ENCODE measurements at places on chromosomes 4 and X.

DNA sequence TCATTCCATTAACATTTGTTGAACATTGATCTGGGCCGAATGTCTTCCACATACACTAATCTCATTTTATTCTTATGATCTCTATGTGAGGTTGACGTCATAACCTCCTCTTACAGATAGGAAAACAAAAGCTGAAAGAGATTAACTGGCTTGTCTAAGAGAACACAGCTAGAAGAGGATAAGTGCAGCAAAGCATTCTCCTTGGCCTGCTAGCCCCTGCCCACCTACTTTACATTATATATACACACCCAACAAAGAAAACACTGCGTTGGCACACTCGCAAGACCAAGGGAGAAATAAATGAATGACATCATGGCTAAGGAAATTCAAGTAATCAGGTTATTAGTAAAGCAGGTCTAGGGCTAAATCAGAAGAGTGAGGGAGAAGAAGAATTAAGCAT, 138.4 kb downstream of the PARM1 start:
- no peak for DNase-seq

GRCh38 chr4:1090036-1090435, 23.3 kb downstream of the RNF212 start:
- no peak for DNase-seq

DNA sequence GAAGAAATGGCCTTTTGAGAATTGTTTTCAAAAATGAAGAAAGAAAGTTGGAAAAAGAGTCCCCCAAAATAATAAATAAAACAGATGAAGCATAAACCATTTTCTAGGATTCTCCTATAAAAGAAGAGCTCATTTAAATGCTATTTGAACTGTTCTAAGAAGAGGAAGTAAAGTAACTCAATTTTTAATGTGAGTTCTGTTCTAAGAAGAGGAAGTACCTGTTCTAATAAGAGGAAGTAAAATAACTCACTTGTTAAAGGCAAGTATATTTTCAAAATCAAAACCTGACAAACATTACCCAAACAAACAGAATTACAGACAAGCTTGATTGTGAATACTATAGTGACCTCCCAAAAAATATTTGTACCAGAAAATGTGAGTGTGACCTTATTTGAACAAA, 1326.3 kb downstream of the C4orf33 start:
- DNase-seq, result no peak

DNA sequence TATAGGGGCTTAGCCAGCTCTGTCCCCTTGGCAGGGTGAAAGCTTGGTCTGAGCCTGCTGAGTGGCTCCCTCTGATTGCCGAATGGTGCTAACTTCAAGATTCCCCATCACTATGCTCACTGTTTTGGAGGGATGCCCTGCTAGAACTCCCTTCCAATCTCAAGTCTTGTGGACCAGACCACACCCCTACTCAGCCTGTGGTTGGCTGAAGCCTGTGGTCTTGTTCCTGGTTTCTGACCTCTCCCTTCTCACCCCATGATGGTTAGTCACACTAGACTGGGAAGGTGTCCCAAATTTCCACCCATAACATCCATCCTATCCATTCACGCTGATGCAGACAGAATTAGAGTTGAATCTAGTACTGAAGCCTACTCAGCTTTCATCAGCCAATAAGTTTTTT, 184.7 kb upstream of the NDP start:
- no peak for DNase-seq

- no peak for DNase-seq
Observed at GRCh38 chr4:85842540-85842939, 367.6 kb downstream of the ARHGAP24 start.

- no peak for DNase-seq
Observed at GRCh38 chr4:118994030-118994429, 105.4 kb downstream of the SYNPO2 start.

DNA sequence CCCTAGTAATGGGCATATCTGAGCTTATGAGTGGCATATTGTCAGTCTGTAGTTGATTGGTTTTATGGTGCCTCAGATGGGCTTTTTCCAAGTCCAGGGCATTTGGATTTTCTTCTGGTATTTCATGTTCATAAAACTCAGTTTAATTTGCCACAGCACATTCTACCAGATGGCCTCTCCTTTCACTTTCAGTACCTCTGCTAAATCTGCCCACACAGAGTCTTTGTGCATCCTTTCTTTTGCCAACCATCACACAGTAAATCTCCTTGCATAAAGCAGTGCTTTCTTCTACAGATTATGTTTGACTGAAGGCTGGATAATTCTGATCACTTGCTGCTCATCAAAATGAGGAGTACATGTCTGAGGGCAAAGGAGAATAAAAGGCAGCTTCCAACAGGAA, 98.2 kb downstream of the HS6ST2 start:
- no peak for DNase-seq

- DNase-seq, result no peak
Observed at GRCh38 chr4:46967631-46968030, 25.8 kb downstream of the GABRA4 start.

GRCh38 chrX:65690057-65690855, 22.8 kb downstream of the MSN start:
- no peak for DNase-seq

GRCh38 chrX:14922437-14922836, 49.2 kb downstream of the MOSPD2 start:
- no peak for DNase-seq

- no peak for DNase-seq
Observed at GRCh38 chr4:149785696-149786431, 29.8 kb downstream of the IQCM start.

DNA sequence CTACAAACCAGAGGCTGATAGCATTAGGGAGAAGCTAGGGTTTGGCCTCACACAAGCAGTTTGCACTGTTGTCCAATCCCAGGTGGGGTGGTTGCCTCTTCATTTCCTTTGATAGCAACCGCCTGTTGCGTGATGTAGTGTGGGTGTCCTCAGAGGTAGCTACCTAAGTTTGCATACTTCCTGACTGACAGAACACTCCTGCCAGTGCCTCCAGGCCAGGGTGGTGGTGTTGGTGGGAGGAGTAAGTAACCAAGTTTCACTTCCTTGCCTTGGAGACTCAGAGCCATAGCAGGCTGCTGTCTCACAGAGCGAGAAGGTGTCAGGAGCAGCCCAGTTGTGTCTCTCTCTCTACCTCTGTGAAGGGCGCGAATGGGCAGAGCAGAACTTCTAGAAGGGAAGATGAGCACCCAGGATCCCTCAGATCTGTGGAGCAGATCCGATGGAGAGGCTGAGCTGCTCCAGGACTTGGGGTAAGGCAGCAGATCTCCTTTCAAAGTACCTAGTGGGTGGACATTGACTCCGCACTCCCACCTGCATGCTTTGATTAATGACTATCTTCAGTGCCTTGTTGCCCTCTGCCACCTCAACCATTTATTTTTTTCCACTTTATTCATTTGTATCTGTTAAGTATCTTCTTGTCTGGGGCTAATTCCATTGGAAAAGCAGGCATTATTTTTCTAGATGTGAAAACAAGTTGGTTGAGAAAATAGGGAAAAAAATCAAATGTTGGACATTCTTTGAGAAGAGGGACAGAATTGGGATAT, at the start of gene DAPP1:
Gene DAPP1 (plus strand): TSS at position 283 of the 764 bp plus-strand sequence. CDS start 87 bp downstream, at position 370.
- no peak for DNase-seq

- DNase-seq, result no peak
Observed at GRCh38 chr4:108473163-108473720, 147.1 kb upstream of the RPL34 start.
